Stimulated activated CD8-positive, alpha-beta memory T cell treated with anti-CD3 and anti-CD28 coated beads, Interleukin-2, amount 100 ng/mL, for 1 hour (primary cell): ENCODE measurements at places on chromosomes 4 and X.

DNA sequence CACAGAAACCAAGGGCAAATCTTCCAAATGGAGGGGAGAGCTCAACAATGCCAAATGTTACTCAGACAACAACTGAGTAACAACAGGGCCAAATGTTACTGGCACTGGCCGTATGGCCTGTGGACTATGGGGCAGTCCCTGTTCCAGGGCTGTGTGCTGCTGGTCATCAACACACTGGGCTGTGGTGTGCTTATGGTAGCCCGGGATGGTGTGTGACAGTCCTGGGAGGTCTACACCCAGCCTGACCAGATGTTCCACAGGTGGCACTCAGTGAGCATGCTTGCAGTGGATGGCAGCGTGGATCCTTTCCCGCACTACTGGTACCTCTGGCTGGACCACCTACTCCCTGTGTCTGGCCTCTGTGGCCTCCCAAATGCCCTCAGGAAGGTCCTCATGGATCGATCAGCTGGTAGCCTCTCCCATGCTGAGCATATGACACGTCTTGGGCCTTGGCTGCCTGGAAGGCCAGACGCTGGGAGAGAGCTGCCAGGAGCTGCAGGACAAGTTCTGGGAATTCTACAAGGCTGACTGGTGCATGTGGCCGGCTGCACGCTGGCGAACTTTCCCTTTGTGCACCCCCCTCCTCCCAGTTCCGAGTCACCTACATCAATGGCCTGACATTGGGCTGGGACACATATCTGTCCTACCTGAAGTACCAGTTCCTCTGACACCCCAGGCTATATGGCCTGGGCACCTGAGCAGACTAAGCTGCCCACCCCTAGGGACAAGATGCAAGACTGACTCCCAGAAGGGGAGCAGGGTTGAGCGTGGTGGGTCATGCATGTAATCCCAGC, 59.7 kb upstream of the IQSEC2 start:
- no peak for DNase-seq

DNA sequence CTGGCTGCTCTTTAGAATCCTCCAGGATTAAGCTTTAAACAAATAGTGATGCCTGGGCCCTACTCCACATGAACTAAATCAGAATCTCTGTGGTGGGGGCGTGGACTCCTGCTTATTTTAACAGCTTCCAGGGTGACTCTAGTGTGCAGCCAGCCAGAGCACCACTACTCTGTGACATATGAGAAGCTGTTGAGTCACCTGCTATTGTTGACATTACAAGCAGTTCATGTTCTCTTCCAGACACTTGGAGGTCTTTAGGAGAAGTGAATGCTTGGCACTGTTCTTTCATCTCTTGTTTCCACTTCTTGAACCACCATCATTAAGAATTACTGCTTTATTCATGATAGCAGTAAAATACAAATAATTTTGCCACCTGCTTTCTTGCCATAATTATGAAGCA, 426 bp upstream of the C4orf51 start:
- no peak for DNase-seq

GRCh38 chr4:141140391-141141200, 7.3 kb upstream of the RNF150 start:
- no peak for DNase-seq

GRCh38 chrX:45709381-45709780, 508.7 kb upstream of the DIPK2B start:
- no peak for DNase-seq

GRCh38 chr4:174989791-174990190, 71.6 kb downstream of the ADAM29 start:
- no peak for DNase-seq

GRCh38 chr4:118396881-118397622, 44.2 kb upstream of the PRSS12 start:
- no peak for DNase-seq

- DNase-seq, result no peak
These were observed 51.2 kb downstream of the GC start for GRCh38 chr4:71732706-71733105.

DNA sequence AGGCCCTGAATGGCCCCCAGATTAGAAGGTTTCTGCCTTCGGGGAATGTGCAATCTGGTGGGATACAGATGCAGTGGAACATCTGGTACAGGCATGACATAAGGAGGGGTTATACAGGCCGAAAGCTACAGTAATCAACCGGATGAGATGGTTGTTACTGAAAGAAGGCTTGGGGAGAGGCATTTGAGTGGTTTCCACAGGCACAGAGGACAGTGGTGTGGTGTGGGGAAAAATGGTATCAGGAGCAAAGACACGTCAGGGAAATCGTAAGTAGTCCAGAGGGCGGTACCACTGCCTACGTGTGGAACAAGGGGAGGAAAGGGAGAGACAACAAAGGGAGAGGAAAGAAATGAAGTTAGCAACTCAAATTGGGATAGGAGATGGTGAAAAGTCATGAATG, 3.0 kb downstream of the PDLIM3 start:
- DNase-seq, result no peak

- DNase-seq, result no peak
These were observed 64.9 kb downstream of the SORCS2 start for GRCh38 chr4:7256984-7257810.

DNA sequence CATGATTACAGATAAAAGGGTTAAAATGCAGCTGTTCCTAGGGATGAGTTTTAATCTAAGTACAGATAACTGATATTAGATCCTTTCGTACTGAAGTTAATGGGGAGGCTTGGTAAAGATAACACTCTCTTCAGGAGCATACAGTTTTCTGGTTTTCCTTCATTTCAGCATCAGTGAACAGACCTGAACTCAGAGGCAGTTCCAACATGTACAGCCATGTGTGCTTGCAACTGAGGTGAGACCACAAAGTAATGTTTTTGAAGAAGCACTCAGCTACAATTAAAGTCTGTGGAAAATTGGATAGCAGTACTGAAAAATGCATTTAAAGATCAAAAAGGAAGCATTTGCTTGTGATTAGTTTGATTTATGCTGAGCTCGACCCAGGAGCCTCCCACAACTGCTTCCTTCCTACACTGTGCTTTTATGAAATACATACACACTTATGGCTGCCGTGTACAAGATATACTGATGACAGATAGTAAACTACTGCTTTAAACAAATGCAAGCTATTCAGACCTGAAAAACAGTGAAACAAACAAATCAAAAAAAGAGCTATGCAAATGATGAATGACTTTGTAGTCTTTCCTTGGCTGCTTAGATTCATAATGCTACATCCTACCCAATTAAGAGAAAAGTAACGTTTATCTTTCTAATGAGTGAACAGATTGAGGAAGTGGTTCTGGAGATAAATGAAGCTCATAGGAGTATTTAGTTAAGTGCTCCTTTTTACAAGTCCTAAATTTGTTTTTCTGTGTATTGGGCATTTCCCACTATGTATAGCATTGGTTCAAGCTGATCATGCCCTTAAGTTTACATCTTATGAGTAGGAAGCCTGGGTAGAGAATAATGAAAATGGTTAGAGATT, 68.4 kb downstream of the PDLIM5 start:
- no peak for DNase-seq

DNA sequence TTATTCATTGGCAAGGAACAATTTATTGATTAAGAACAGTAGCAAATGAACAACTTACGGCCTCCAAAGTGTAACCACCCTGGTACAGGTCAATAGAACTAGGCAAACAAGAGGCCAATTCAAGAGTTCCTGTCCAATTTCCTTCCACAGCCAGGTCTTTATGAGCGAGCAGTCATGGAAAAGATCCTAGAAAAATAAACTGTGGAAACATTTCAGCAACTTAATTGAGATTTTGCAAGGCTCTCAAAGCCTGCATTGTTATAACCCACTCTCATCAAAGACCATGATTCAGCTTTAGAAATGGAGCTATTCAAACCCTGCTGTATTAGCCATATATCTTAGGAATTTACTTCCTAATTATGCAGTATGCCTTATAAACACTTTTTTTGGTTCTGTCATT, 43.6 kb downstream of the UNC5C start:
- no peak for DNase-seq

- DNase-seq, result no peak
These were observed 29.2 kb downstream of the SULT1B1 start for GRCh38 chr4:69731241-69731640.
